ENCODE measurements at places on chromosomes 7 and 10.

- DNase-seq = no peak
Observed at GRCh38 chr10:86287110-86287793, 79.3 kb downstream of the GRID1 start.

- DNase-seq = no peak
Observed at GRCh38 chr10:79417266-79417665, 28.2 kb downstream of the ZCCHC24 start.

DNA sequence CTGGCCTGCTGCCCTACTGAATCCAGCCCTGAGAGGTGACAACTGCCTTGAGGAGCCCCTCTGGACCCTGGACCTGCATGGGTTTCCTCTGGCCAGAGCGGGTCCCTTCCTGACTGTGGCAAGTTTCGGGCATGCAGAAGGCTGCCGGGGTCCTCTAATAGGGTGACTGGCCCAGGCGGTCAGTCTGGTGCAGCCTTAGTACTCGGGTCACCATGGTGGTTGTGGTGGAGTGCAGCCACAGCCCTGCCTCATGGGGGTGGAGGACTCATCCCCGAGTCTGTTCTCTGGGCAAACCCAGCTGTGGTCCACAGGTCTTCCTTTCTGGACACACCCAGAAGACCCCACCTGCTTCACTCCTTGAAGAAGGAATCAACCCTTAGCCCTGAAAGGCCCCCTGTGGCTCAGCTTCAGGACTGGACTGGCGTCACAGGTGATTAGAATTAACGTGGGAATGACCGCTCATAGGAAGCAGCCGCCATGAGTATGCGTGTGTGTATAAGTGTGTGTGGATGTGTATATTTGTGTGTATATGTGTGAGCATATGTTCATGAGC lies 28.7 kb downstream of the RAMP3 start:
- no peak for DNase-seq

DNA sequence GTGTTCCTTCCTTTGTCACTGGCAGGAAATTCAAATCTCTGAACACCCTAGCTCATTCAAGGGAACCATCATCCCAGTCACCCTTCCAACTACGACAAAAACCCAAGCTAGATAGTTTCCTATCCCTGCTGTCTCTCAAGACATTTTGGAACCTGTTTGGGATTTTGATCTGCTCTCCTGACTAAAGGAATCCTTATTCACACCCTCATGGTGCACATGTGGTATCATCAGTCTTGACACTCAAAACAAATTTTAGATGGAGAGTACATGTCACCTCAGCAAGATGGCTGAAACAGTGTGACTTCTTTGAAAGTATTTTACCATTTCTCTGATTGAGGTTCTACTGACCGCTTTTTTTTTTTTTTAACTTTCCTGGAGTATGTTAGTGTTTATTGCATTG lies 234.3 kb upstream of the TMEM229A start:
- no peak for DNase-seq

DNA sequence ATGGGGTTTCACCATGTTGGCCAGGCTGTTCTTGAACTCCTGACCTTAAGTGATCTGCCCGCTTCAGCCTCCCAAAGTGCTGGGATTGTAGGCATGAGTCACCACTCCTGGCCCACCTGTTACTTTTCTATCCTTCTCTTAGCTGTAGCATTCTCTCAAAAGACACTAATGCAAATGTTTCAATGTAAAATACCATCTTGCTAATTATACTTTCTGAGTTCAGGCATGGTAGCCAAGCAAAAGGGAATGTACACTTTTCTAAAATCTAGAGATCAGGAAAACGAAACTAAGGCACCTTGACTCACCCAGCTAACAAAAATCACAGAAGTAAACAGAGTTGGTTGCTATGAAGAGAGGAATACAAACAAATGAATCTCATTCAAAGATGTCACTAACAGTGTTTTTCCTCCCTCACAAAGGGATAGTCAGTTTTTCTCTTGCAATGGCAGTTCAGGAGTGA lies 401.0 kb upstream of the NRP1 start:
- DNase-seq = no peak
